ENCODE measurements at places on chromosomes 1 and 21.

- no peak for DNase-seq
These were observed 553 bp downstream of the TTF2 start for GRCh38 chr1:117060441-117061317.

GRCh38 chr21:28636752-28637691 is 355.7 kb downstream of the LTN1 start:
- no peak for DNase-seq

DNA sequence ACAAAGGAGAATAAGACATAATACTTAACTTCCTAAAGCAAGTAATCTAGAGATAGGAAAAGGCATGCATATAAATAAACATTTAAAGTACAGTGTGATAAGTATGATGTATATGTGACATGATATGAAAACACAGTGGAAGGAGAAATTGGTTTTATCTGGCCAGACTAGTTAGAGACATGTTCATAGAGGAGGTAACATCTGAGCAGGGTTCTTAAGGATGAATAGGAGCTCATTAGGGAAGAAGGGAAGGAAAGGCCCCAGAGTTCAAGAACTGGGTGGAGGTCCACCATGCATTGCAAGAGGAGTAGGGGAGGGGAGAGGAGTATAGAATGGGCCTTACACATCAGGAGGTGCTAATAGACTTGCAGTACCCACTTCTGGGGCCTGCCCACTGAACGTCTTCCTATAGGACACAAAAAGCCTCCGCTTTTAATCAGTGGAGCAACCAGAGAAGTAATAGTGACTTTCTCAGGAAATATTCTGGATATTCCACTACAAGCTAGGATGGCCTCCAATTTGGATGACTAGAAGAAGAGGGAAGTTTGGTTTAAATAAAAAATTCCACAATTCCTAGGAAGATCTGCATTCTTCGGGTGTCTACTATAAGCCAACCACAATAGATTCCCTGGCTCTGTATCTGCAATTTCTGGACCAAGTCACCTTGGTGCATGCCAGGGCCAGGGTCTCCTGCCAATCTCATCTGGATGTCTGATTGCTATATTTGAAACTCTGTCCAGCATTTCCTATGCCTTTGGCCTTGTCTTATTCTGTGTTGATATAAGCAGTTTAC is 41.9 kb downstream of the NGF start:
- no peak for DNase-seq

DNA sequence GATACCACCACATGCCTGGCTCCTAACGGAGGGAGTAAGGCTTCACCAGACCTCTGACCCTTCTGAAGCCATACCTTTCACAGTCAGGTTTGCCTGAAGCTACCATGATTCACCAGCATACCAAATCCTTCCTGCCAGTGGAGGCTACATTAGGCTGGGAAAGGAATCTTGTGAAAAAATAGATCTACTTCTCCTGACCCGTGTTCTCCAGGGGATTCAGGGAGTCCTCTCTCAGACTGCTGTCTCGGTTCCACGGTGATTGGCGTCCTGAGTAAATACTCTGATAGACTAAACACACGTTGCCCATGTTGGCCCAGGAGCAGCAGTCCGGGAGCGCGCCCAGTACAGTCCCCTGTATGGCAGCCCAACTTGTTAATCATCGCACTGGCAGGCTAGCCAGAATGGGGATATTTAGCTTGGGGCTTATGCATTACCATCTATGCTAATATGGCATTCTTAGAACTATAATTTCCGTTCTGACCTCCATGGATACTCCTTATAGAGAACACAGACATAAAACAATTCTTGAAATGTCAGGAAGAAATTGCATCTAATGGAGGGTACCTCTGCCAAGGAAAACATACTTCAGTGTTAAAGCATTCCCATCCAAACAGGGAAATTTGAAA is 173.2 kb downstream of the ROR1 start:
- DNase-seq = no peak

DNA sequence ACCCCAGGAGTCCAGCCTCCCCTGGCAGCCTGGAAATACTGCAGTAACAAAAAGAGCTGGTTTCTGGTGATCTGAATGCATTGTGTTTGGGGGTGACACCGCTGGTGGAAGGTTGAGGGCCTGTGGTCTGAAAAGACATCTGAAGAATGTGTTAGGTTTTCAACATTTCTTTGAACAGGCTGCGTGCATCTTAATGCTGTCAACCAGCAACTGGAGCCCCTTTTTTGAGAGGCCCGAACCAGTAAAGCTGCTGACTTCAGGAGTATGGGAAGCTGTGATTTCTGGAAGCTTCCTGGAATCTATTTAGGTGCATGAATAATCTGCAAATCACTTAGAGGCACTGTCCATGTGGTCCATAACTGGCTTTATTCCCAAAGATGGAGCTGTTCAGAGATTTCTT is 17.0 kb downstream of the ATP5PO start:
- no peak for DNase-seq

GRCh38 chr21:27352885-27353284 is 386.0 kb upstream of the ADAMTS5 start:
- no peak for DNase-seq

DNA sequence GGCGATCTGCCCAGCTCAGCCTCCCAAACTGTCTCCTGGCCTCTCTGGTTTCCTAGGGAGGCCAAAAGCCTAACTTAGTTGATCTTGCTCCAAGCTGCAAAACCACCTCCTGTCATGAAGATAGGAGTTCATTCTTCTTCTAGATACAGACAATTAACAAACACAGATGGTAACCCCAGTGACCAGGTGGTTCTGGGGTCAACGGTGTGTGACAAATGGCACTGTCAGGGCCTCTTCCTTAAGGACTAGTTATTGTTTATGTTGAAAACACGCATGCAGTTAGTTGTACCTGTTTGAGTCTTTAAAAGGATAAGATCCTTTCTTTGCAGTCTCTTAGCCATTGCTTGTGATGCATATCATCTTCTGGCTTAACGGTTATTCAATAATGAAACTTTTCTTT is 4.6 kb upstream of the UMODL1 start:
- no peak for DNase-seq

GRCh38 chr21:44548381-44548780 is 2.9 kb downstream of the KRTAP10-2 start:
- no peak for DNase-seq

DNA sequence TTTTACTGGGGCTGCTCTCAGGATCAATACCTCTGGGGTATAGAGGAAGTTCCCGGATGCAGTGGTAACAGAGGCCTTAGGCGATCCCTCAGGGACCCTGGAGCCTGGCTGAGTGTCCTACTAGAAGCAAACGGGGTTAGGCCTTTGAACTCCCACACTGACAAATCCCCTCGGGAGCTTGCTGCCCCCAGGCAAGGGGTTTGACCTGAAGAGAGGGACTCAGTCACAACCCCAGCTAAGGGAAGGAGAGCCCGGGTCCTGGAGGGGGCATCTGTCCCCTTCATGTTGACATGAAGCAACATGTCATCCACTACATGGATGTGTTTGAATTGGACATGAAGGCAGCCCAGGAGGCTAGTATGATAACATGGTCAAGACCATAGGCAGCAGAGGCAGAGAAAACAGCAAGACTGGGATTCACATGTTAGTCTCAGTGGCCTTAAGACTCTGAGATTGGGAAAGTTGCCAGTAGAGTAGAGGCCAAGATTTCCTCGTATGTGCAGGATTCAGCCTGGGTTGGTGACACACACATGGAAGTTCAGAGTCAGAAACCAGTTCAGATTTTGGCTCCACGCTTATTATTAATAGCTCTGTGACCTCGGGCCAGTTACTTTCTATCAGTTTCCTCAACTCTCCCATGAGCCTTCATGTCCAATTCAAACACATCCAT is 101.5 kb downstream of the KCNN3 start:
- DNase-seq = no peak

- DNase-seq = no peak
These were observed 31.5 kb downstream of the BMP8A start for GRCh38 chr1:39522661-39523567.

DNA sequence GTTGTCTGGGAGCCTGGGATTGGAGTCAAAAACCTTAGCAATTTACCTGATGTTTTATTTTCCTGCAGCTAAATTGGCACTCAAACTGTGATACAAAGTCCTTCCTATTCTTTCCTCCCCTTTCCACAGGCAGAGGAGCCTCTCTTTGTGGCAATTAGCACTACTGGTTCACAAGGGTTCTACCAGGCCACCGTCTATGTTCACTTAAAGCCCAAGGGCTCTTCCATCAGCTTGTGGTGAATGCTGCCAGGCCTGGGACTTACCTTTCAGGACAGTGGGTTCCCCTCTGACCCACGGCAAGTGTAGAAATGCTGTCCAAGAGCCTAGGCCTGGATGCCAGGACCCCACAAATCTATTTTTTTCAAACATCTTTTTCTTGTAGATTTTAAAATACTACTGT is 251.9 kb upstream of the B3GALT2 start:
- DNase-seq = no peak

DNA sequence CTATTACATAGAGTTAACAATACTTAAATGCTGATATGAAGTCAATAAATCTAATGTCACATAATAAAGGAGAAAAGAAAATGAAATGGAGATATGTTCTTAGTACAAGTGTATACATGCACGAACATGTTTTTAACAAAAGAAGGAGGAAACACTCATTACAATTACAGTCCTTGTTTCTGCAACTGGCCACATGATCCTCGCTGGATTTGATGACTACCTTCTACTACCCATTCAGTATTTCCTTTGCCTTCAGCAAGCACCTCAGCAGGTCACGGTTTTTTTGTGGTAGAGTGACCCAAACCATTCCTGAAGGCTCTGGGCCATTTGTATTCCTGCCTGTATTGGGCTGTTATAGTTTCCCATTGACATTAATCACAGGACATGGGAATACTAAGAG is 172.8 kb upstream of the CXADR start:
- no peak for DNase-seq

DNA sequence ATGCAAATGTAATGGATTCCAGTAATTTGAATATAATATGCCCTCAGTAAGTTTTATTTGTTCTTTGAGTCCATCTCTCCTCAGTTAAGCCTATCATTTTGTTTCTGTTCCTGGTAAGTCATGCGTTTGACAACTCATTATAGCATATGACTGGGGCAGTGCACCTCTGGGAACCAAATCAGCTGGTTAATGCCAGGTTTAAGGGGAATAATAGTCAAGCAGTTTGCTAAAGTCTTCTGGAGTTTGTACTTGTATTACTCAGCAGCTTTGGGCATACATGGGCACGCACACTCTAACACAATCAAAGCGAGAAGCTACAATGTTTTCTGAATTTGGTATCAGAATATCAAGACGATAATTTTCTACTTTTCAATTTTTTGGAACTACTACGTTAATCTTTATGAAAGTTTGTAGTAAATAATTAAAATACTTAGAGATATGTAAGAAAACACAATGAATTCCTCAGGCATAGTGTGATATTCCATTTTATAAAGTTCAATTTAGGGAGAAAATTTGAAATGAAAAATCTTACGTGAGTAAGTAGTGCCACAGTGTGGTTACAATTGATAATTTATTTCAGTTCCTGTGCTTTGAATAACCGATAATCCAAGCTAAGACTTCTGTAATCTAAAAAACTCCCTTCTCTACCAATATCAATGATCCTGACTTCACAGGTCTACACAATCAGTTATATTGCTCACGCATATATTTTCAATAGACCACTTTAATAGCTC is 43.8 kb upstream of the KCTD3 start:
- DNase-seq = peak; percentile 1

- DNase-seq = no peak
These were observed 139.6 kb downstream of the PLPP3 start for GRCh38 chr1:56439610-56440264.

GRCh38 chr1:209622841-209623829 is 29.1 kb downstream of the LAMB3 start:
- no peak for DNase-seq

DNA sequence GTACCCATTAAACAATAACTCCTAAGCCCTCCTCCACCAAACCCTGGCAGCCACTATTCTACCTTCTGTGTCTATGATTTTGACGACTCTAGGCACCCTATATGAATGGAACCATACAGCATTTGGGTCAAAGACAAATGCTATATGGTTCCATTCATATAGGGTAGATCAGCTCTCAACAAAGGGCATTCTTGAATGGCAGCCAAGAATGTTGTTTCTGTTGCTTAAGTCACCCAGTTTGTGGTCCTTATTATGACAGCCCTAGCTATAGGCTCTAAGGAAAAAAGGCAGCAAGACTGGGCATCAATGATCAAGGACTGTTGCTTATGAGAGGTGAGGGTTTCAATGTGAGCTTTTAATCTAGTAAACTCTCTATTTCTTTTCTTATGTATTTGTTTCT is 4.7 kb upstream of the SLC5A9 start:
- no peak for DNase-seq

DNA sequence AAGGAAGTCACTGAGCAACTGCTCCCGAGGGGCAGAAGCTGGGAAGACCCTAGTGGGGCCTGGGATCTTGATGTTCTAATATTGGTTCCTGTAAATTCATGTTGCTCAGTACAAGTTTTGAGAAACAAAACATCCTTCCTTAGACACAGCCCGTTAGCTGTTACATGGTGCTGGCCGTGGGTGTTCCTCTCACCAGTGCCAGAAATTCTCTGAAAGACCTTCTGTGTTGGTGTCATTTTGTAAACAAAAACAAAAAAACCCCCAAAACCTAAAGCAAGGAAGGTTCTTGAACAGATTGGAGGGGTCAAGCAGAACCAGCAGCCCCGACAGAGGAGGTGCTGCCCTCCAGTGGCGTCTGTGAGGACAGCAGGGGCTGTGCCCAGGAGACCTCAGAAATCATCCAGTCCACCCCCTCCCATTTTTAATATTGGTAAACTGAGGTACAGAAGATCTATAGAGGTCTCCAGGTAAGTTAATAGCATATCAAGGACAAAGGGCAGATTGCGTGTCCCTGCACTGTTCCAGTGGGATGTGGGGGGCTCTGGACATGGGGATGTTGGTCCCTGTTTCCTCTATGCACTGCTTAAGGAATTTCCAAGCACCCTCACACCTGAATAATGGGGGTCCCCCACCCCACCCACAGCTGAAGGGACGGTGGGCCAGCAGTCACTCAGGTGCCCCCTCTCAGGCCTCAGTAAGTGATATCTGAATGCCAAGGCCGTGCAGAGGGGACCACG is 38.2 kb downstream of the SLC2A7 start:
- DNase-seq = no peak

DNA sequence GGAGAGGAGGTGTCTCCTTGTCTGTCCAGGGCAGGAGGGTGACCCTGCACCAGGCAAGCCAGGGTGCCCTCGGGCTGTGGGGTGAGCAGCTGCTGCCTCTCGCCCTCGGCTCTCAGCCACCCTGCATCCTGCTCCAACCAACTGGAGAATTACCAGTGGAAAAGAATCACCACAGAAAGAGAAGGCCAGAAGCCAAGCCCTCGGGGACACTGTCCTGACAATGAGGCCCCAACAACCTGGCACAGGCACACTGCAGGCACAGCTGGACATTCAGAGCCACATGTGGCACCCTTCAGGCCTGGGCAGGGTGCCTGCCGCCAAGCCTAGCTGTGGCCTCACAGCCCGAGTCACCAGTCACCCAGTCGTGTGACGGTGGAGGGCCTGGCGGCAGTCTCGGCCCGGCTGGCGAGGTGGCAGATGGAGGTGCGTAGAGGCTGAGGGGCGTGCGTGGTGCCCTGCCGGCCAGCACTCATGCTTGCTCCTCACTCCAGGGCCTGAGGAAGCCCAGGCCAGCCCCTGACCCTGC is 12.0 kb downstream of the MEGF6 start:
- DNase-seq = no peak

- no peak for DNase-seq
These were observed 88.8 kb upstream of the ETS2 start for GRCh38 chr21:38716942-38717341.
